ENCODE measurements at places on chromosomes 6 and 20. TPM values are rescaled to one million over a fixed set of nuclear protein-coding genes. Genes with fewer than 3 reads are reported as not detected.

DNA sequence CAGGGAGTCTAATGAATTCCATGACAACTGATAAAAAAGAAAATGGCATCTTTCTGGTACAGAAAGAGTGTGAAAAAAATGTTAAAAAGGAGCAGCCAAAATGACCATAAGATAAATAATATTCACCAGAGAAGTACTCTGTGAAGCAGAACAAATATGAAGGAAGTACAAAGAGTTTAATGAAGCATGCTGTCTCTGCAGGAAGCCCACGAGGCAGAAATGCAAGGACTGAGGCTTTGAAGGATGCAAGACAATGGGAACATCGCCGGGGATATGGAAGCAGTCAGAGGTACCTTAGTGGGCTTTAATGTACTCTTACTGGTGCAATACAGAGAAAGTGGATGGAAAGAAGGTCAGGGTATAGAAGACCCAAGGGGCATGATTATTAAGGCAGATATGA is 50.7 kb downstream of the NOX3 start:
- H3K27me3 ChIP-seq: no peaks in the 10 kb centered on the region
- no peaks in the 10 kb centered on the region for H3K36me3 ChIP-seq
- no peak for DNase-seq
- no peaks in the 10 kb centered on the region for H3K4me1 ChIP-seq
- no peak overlapping the region for H3K4me3 ChIP-seq
- H3K27ac ChIP-seq: no peak overlapping the region

DNA sequence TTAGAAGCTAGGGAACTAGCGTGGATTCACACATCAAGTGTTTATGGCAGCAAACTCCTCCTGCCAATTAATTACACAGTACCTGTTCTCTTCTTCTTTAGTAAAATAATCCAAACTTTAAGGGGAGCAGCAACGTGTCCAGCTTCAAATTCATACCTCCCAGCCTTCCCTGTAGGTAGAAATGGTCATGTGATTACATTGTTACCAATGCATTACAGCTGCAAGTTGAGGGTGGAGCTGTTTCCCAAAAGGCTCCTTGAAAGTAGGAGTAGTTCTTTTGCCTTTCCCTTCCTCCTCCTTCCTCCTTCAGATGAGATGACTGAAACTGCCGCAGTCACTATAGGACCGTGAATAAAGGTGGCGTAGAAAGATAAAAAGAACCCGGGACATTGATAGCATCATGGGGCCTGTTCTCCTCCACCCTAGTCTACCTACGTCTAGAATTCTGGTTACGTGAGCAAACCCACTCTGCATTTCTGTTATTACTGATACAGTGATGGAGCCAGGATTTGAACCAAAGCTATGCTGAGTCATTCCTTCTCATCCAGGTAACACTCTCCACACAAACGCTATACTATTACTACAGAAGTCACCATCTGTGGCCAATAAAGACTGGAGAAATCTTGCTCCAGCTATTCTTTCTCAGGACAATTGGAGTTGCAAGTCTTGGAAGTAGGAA is 18.2 kb downstream of the LINC00237 start:
- H3K4me1 ChIP-seq: no peaks in the 10 kb centered on the region
- DNase-seq: no peak
- no peaks in the 10 kb centered on the region for H3K36me3 ChIP-seq

DNA sequence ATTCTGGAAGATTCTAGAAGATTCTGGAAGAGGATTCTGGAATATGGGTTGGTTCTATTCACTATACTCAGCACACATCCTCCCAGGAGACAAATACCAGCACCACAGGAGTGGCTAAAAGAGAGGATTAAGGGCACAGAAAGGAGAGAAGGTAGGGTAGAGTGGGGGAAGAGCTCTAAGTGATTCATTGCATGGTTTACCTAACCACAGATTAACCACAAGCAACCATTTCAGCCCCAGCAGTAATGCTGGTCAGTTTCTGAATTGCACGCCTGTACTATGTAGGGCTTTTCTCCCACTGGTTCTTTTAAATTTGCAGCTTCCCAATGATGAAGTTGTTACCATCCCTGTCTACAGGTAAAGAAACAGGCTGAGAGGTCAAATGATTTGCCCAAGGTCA is 192.7 kb upstream of the PMEPA1 start:
- no peak overlapping the region for H3K4me3 ChIP-seq
- H3K4me1 ChIP-seq: peaks cover 30% of the 10 kb centered on the region
- no peak overlapping the region for H3K27ac ChIP-seq
- H3K27me3 ChIP-seq: no peaks in the 10 kb centered on the region
- peak; percentile 75 for DNase-seq

DNA sequence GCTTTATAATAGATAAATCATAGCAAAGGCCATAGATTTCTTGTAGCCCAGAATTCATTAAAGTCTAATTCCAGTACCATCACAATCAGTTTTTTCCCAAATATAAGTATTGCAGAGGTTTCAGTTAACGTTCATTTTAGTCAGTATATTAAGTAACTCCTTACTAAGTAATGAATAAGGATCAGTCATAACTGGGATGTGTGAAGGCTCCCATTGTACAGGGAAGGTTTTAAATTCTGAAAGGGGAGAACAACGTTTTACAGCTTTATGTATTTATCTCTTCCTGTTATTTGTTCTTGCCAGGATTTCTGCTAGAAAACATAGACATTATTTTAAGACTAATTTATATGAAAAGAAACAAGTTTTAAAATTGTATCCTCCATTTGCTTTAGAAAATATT is 215.5 kb upstream of the LAMP5 start:
- H3K27me3 ChIP-seq: no peaks in the 10 kb centered on the region
- H3K4me1 ChIP-seq: peaks cover 16% of the 10 kb centered on the region
- no peak overlapping the region for H3K27ac ChIP-seq
- H3K36me3 ChIP-seq: no peaks in the 10 kb centered on the region
- H3K4me3 ChIP-seq: no peak overlapping the region

CSNK2A1 gene
- total RNA-seq: 187 TPM
